Stomach (tissue), 19 donors: ENCODE measurements at places on chromosomes 2 and 18. TPM values are rescaled to one million over a fixed set of nuclear protein-coding genes. Genes with fewer than 3 reads are reported as not detected.

DNA sequence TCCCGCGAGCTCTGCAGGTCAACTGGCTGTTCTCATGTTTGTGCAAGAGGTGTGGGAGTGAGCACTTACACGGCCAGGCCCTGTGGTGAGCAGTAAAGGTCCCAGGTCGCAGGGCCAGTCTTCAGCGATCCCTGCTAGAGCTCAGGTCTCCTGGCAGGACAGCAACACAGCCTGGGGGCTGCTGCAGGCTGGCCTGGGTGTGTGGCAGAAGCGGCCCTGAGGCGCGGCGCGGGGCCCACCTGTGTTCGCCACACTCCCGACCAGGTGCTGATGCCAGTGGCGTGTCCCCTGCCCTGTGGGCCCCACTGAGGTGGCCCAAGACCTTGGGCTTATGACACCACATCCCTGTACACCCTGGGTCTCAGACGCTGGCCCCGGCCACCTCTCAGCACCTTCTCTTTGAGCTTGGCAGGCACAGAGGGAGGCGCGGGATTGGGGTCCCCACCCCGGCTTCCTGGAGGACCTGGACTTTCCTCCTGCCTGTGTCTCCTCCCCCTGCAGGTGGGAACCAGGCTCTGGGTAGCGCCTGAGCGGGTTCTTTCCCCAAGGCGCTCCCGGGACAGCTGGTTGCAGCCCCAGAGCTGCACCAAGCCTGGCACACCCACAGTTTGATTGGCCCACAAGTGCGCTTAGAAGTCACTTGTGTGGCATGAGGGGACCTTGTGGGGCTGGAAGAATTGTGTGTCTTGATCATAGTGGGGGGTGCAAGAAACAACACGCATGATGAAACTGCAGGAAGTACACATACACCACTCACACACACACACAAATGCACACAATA, 59.2 kb downstream of the TWIST2 start:
- no peak for DNase-seq
- no peaks in the 10 kb centered on the region for H3K27me3 ChIP-seq
- peaks cover 13% of the 10 kb centered on the region for H3K4me1 ChIP-seq

The IL36RN gene
- not detected for total RNA-seq

GRCh38 chr2:16326711-16327300, 338.8 kb downstream of the CYRIA start:
- H3K4me3 ChIP-seq = no peak overlapping the region
- H3K27ac ChIP-seq = no peak overlapping the region
- DNase-seq = no peak
- H3K36me3 ChIP-seq = no peaks in the 10 kb centered on the region

GRCh38 chr2:59458800-59459199, 1094.7 kb downstream of the BCL11A start:
- no peak overlapping the region for H3K4me3 ChIP-seq
- no peaks in the 10 kb centered on the region for H3K4me1 ChIP-seq
- DNase-seq = peak; percentile 16
- no peak overlapping the region for H3K27ac ChIP-seq

The GPR17 gene
- not detected for total RNA-seq

The ACMSD gene
- total RNA-seq = not detected

- no peak for DNase-seq
- H3K4me1 ChIP-seq = no peaks in the 10 kb centered on the region
- H3K27ac ChIP-seq = no peak overlapping the region
- H3K4me3 ChIP-seq = no peak overlapping the region
Observed at GRCh38 chr2:197130318-197130717, 180.3 kb downstream of the ANKRD44 start.

The CPO gene
- total RNA-seq = not detected

GRCh38 chr2:105497094-105497493, 98.2 kb upstream of the FHL2 start:
- no peaks in the 10 kb centered on the region for H3K27me3 ChIP-seq
- no peaks in the 10 kb centered on the region for H3K36me3 ChIP-seq
- no peak overlapping the region for H3K4me3 ChIP-seq
- peaks cover 9% of the 10 kb centered on the region for H3K4me1 ChIP-seq
- no peak overlapping the region for H3K27ac ChIP-seq
- DNase-seq = no peak

- no peaks in the 10 kb centered on the region for H3K27me3 ChIP-seq
- H3K4me3 ChIP-seq = no peak overlapping the region
- no peaks in the 10 kb centered on the region for H3K36me3 ChIP-seq
- peaks cover 70% of the 10 kb centered on the region for H3K4me1 ChIP-seq
Observed at GRCh38 chr2:237894396-237894979, 35.1 kb downstream of the RAMP1 start.

DNA sequence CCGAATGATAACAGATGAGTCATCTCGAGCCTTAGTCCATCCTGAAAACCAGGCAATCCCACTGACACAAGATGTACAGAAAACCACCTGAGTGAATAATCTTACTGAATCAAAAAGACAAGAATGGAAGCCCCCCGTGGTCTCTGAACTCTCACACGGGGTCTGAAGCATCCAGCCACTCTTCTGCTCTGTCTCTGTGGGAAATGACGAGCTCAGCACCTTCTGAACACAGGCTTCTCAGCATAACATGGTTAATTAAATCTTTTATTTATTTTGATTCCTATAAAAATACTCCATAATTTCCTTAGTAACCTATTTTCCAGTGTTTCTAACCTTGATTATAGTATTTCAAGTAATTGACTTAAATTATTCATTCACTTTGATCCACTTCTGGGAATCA, 203.7 kb downstream of the TMEM163 start:
- H3K27ac ChIP-seq = no peak overlapping the region
- no peaks in the 10 kb centered on the region for H3K27me3 ChIP-seq
- no peaks in the 10 kb centered on the region for H3K36me3 ChIP-seq
- no peaks in the 10 kb centered on the region for H3K4me1 ChIP-seq

DNA sequence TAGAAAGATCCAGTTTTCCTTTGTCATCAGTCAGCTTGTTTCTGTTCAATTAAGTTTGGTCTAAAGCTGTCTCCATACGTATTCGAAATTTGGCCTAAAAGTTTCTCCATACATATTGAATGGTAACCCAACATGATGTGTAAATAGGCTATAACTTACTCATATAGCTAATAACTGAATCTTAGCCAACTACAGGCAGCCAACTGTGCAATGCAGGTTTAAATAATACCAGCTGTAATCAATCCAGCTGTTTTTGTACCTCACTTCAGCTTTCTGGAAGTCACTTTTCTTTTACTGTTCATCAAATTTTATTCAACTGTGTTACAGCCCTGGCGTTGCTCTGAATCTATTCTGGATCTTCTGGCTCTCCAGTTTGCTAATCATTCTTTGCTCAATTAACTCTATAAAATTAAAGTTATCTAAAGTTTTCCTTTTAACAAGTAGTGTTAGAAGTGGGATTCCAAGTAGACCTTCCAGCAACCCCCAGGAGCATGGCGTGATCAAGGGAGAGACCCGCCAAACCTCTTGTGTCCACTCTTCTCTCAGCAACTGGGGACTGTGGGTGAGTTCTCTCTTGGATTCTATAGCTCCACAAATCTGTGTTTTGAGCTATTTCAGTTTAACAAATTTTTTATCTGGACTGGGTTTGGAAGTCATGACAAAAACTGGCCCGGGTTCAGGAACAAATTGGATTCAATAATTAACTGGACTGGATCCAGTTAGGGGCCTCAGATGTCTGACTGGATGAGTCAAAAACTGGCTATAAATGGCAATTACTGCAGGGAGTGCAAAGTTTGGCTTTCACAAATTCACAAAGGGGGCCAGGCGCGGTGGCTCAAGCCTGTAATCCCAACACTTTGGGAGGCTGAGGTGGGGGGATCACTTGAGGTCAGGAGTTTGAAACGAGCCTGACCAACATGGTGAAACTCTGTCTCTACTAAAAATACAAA, 329.7 kb upstream of the ST6GAL2 start:
- H3K36me3 ChIP-seq = no peaks in the 10 kb centered on the region
- no peak overlapping the region for H3K27ac ChIP-seq
- H3K27me3 ChIP-seq = no peaks in the 10 kb centered on the region
- no peak overlapping the region for H3K4me3 ChIP-seq
- DNase-seq = peak; percentile 7

The TRIP12 gene
- total RNA-seq = 342 TPM

The USP34 gene
- 137 TPM for total RNA-seq

GRCh38 chr2:48417856-48418838, 111.8 kb upstream of the STON1 start:
- no peak overlapping the region for H3K4me3 ChIP-seq
- no peak for DNase-seq
- H3K27ac ChIP-seq = no peak overlapping the region
- H3K27me3 ChIP-seq = no peaks in the 10 kb centered on the region
- peaks cover 10% of the 10 kb centered on the region for H3K4me1 ChIP-seq

The CDH2 gene
- total RNA-seq = 0.58 TPM

- H3K4me3 ChIP-seq = no peak overlapping the region
- no peaks in the 10 kb centered on the region for H3K36me3 ChIP-seq
- H3K27me3 ChIP-seq = no peaks in the 10 kb centered on the region
- H3K4me1 ChIP-seq = no peaks in the 10 kb centered on the region
- no peak overlapping the region for H3K27ac ChIP-seq
Observed at GRCh38 chr2:7618031-7618430, 700.8 kb downstream of the RNF144A start.

GRCh38 chr2:42878581-42878980, 86.2 kb upstream of the HAAO start:
- H3K4me1 ChIP-seq = peaks cover 34% of the 10 kb centered on the region
- H3K36me3 ChIP-seq = no peaks in the 10 kb centered on the region
- H3K4me3 ChIP-seq = no peak overlapping the region
- H3K27me3 ChIP-seq = no peaks in the 10 kb centered on the region
- no peak for DNase-seq

The ZSCAN30 gene
- total RNA-seq = 12.7 TPM
